Esophagus muscularis mucosa (tissue), 4 donors: ENCODE measurements at places on chromosomes 3 and 15. TPM values are rescaled to one million over a fixed set of nuclear protein-coding genes. Genes with fewer than 3 reads are reported as not detected.
A peak's percentile ranks its signal among the peaks of the same experiment; 100 is the strongest.

Gene CKMT1A
- total RNA-seq: not detected

Gene SLC12A1
- not detected for total RNA-seq

GRCh38 chr3:61648481-61648880, 87.1 kb downstream of the PTPRG start:
- DNase-seq: no peak

DNA sequence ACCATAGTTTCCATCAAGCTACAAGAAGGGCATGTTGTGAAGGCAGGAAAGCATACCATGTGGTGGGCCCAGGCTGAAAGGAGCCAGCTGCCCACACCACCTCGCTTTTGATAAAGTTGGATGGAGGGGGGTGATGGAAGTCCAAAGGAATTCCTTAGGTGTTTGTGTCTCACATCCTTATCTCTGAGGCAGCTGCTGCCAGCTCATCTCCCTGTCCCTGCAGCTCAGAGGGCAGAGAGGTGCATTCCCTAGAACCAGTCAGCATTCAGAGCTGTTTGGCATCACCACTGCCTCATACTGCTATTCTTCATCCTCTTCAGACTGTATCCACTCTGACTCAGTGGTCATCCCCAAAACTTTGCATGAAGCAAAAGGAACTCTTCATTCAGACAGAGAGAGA, 141.5 kb upstream of the BFSP2 start:
- DNase-seq: no peak

GRCh38 chr3:123163141-123163540, 38.6 kb upstream of the SEC22A start:
- DNase-seq: peak; percentile 80
